ENCODE measurements at places on chromosomes 3 and 15. TPM values are rescaled to one million over a fixed set of nuclear protein-coding genes. Genes with fewer than 3 reads are reported as not detected.

CCNDBP1 gene
- total RNA-seq: 39.1 TPM

- no peak for DNase-seq
These were observed 1258.2 kb upstream of the ALCAM start for GRCh38 chr3:104108522-104108921.

- DNase-seq: no peak
These were observed 39.2 kb upstream of the TGFBR2 start for GRCh38 chr3:30567139-30567753.

GRCh38 chr3:48256557-48256956 is 15.7 kb downstream of the ZNF589 start:
- peak; percentile 3 for DNase-seq

- DNase-seq: no peak
These were observed 175.5 kb upstream of the ROBO2 start for GRCh38 chr3:76864355-76864754.

- no peak for DNase-seq
These were observed 128.5 kb downstream of the C3orf70 start for GRCh38 chr3:185024406-185024805.

DNA sequence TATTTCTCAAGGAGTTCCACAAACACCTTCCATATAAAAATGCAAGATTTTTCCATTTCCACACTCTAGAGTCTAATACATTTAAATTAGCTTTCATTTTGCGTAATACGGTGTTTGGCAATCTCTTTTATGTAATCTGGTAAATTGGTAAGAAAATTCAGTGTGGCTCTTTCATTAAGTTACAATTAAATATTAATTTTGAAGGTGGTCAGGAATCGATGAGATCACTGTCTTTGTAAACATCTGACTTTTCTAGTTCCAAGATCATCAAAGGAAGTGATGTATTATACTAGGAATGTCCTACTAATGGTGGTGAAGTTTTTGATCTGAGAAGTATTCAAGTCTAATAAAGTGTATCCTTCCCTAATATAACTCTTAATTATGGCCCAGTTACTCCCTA is 1.1 kb upstream of the UTS2B start:
- DNase-seq: no peak

GRCh38 chr15:83793069-83793468 is 139.1 kb downstream of the ADAMTSL3 start:
- no peak for DNase-seq
